Activated naive CD4-positive, alpha-beta T cell treated with anti-CD3 and anti-CD28 coated beads, Interleukin-2, amount 50 U/mL, for 72 hours (primary cell): ENCODE measurements at places on chromosomes 3 and 15. TPM values are rescaled to one million over a fixed set of nuclear protein-coding genes. Genes with fewer than 3 reads are reported as not detected.

DNA sequence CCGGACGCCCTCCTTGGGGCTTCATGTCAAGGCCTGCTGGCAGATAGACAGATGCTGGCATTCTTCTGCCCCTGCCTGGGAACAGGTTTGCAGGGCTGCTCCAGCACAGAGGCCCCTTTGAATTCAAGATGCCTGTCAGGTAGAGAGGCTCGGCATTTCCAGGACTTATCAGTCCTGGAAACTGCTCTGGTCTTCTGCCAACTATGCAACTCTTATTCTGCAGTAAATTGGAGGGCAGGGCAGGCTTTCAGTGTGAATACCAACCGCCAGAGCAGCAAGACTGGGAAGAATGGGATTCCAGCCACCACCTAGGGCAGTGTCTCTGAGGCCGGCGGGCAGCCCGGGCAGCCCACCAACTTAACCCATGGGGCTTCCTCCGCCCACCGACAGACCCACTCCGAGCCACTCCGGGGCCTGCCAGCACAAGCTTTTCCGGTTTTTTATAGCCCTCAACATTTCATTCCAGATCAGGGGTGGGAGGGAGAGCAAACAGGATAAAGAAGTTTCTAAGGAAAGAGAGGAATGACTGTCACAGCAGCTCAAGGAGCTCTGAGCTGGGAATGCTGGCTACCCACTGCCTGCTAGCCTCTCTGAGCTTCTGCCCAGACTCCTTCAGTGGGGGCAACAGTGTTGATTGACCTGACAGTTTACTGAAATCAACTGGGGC, 140.9 kb downstream of the NTRK3 start:
- DNase-seq: no peak

DNA sequence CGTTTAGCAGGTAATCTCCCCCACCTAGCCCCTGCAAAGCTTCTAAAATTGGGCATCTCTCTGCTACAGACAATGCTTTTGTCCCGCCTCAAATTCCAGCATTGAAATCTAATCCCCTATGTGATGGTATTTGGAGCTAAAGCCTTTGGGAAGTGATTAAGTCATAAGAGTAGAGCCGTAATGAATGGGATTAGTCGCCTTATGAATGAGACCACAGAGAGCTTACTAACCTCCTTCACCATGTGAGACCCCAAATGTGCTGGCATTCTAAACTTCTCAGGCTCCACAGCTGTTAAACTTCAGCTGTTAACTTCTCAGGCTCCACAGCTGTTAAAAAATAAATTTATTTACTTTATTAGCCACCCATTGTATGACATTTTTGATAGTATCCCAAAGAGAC, 374.2 kb upstream of the BCHE start:
- DNase-seq: no peak

GRCh38 chr3:185330644-185331043, 32.3 kb upstream of the MAP3K13 start:
- DNase-seq: no peak

DNA sequence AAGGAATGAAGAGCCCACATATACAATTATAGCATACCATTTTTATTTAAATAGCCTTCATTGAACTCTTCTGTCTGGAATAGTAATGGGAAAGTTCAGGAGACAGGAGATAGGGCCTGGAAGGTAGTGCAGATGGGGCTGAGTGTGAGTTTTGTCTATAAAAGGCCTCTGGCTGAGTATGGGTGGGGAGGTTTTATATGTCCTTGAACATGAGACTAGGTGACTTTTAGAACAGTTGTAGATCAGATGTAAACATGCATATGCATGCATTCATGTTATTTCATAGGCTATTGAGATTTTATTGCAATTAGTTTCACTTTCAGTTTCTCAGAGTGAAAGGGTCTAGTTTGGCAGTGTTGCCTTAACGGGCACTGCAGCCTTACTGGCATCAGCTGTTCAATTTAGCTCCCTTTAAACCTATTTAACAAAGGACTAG, 27.1 kb downstream of the CGGBP1 start:
- no peak for DNase-seq

The SEMA3G gene
- 0.20 TPM for total RNA-seq

The VGLL3 gene
- 0.14 TPM for total RNA-seq
